Omental fat pad (tissue), 4 donors: ENCODE measurements at places on chromosomes 7 and 10. TPM values are rescaled to one million over a fixed set of nuclear protein-coding genes. Genes with fewer than 3 reads are reported as not detected.

The OPN1SW gene
- total RNA-seq = not detected

The CLCN1 gene
- total RNA-seq = 0.24 TPM

The SNCG gene
- 219 TPM for total RNA-seq

The PLEKHS1 gene
- total RNA-seq = not detected

The CYCS gene
- 43.1 TPM for total RNA-seq

The DNAJC1 gene
- total RNA-seq = 88.6 TPM

The CDK1 gene
- total RNA-seq = 1.9 TPM

The MMRN2 gene
- total RNA-seq = 29.3 TPM

The RELN gene
- total RNA-seq = 7.1 TPM
